AG04450 (cell line): ENCODE measurements at places on chromosomes 11 and 22.

- DNase-seq = no peak
Observed at GRCh38 chr11:12395333-12395732, 18.0 kb downstream of the PARVA start.

- DNase-seq = peak; percentile 8
Observed at GRCh38 chr11:78926633-78927338, 352.1 kb upstream of the NARS2 start.

- DNase-seq = no peak
Observed at GRCh38 chr22:34111210-34111824, 191.0 kb upstream of the LARGE1 start.

DNA sequence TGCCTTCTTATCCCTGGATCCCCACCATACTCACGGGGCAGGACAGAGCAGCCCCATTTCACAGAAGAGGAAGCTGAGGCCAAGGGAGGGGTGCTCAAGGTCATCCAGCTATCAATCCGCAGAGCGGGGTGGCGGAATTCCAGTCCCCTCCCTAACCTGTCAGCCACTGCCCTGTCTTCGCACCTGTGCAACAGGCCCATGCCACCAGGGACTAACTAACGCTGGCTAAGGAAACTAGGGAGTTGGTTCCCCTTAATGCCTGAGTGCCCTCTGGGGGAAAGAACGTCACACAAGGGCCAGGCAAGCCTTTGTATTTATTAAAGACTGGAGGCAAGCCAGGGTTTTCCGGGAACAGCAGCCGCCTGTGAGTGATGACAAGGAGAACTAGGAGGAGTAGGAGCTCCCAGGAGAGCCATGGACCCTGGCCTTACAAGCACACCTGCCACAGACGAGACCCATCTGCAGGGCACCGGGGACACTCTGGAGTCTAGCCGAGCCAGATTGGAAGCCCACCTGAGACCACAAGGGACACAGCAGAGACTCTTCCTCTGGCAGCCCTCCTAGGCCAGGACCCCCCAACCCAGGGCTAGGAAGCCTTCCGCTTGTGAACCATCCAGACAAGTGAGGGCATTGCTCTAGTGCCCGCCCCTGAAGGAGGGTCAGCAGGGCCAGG, 64.4 kb downstream of the MYH9 start:
- no peak for DNase-seq

DNA sequence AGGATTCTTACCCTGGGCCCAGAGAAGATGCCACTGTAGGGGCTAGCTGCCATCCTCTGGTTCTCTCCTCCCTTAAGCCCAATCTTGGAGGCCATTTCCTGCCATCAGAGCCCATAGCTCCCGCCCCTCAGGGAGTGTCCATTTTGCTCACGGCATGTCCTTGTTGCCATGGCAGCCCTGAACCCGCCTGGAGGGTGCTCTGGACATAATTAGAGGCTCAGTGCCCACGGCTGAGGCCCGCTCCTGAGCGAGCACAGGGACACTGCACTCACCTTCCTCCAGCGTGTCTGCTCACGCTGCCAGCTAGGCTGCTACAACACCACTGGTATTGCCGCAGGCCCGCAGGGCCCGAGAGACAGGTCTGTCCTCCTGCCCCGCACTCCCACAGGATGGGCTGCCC, 11.1 kb upstream of the SUSD2 start:
- no peak for DNase-seq

DNA sequence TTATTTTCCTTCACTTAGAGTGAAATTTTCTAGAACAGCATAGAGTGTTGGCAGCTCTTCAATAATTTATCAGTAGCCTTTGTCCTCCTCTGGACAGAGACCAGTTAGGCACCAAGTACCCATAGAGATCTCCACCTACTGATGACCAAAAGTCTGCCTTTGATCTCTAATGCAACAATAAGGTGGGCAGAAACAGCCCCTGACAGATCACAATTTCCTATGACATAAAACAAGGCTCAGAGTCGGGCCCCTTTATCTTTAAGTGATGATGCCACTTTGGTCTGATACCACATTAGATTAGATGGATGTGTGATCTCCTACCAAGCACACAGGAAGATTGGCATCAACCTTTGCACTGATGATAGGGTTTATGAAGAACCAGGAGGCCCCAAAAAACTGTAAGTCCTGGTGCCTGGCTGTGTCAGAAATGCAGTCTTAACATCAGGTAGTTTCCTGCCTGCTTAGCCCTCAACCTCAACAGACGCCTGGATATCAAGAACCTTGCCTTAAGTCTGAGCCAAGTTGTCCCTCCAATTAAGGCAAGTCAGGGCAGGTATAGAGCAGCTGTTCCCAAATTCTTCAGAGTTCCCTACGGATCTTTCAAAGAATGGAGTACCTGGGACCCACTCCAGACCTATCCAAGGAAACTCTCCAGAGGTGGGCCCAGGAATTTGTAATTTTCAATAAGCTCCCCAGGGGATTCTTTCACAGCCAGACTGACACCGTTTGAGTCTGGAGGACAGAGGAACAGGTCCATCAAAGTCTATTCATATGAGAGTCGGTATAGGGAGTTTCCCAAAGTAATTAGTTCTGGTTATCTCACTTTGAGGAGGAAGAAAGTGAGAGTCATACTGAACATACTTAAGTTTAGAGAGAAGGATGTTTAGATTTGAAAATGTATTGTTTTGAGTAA, 30.6 kb upstream of the TMPRSS4 start:
- no peak for DNase-seq

DNA sequence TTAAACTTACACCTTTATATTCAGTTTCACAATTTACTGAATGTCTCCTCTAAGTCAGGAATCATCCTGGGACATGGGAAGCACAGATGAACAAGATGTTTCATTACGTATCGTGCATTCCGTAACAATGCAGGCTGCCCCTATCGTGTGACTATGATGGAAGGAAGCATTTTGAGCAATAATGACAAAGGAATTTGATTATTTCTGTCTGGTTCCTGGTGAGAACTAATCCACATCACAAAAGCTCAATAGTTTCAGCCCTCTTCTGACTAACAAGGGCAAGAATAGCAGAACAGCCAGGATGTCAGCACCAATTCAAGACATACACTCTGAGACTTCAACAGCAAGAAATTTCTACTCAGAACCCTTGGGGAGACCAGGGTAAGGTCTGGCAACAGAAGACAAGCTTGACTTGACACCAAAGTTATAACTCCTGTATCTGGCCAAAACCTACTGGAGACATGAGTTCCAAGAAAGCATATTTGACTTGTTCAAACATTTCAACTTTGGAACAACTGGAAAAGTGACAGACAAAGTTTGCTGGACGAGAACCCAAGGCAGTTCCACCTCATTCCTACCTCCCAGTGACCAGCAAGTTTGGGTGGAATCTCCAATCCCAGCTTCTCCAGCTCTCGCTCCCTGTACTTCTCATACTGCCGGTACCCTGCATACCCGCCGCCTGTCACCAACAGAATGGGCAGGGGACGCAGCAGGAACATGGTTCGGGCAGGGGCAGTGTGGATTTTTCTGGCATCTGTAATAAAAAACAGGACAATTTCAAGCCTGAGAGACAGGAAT, 14.3 kb downstream of the PISD start:
- DNase-seq = peak; percentile 72

DNA sequence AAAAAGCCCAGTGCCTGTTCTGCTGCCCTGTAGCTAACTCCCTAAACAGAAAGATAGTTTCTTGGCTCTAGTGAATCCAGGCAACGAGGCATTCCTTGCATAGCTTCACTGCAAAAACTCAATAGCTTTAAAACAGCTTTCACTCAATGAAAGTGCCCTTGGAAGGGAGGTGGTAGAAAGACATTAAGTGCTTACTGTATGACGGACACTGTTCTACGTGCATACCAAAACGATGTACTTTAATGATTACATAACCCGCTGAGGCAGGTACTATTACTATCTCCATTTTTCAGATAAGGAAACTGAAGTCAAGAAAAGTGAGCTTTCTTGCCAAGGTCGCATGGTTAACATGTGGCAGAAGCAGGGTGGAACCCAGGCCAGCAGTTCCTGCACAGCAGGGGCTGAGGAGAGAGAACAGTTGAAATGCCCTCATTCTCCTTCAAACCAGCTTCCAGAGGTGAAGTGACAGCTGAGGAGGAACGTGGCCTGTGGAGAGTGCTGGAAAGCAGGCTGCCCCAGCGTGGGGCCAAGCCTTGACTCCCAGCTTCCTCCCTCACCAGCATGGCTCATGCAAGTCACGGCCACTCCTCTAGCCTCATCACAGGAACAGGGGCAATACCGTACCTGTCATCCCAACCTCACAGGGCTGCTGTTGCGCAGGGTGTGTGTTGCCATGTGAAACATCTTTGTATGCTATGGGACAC, 227.5 kb upstream of the NARS2 start:
- no peak for DNase-seq

DNA sequence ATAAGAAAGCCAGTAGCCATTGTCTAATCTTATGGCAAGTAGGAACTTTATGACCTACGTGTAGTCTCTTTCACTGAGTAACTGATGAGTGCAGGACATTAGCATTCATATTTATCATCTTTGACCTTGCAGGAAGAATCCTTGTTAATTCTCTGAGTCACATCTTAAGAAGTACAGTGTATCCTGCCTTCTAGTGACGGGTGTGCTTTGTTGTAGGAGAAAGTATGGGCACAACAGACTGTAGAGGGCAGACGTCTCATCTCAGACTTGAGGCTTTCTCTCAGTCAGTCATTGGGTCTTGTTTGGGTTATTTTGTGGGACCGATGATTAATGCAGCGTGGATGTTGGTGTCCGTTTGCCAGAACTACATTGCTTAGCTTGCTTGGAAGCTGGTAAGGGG, 6.8 kb downstream of the RNF214 start:
- peak; percentile 76 for DNase-seq

DNA sequence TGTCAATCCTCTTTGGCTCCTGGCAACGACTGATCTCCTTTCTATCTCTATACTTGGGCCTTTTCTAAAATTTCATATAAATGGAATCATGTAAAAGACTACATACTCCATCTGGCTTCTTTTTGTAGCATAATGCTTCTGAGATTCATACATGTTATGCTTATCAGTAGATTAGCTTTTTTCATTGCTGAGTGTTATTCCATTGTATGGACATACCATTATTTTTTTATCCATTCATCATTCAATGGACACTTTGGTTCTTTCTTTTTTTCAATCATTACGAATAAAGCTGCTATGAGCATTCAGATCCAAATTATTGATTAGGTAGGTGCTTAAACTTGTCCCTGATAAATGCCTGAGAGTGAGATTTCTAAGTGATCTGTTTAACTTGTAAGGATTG, 11.7 kb upstream of the ARL14EP start:
- DNase-seq = no peak

DNA sequence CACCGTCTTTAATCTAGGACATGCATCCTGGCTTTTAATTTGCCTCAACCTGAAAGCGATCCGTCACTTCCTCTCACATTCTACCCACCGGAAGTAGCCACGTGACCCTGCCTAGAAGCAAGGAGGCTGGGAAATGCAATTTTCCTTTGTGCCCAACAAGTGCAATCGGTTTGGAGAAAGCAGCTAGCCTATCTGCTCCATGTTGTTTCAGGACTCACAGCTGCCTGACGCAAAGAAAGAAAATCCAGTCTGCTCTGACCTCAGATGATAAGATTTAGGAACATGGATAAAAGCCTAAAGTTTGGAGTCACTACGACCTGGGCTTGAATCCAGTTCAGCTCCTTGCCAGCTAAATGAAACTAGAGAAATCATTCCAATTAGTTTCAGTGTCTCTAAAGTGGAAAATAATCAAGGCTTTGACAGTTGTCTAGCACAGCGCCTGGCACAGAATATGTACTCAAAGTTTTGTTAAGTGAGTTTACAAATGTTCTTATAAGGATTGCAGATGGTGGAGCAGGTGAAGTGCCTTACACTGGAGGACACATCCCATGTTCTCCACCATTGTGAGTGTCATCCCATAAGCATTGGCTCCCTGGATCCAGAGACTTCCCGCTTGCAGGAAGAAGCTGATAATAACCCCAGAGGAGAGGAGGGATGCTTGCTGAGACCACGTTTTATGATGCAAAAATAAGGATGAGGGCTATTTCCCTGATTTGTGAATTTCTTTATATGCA, 553.7 kb downstream of the MN1 start:
- DNase-seq = no peak
